Stimulated activated CD4-positive, alpha-beta T cell treated with anti-CD3 and anti-CD28 coated beads, Interleukin-1b, Interleukin-23, amount 100 ng/mL, for 1 hour (primary cell): ENCODE measurements at places on chromosomes 6 and 20.
A peak's percentile ranks its signal among the peaks of the same experiment; 100 is the strongest.

- DNase-seq: no peak
These were observed 18.2 kb downstream of the PPARD start for GRCh38 chr6:35360349-35361138.

DNA sequence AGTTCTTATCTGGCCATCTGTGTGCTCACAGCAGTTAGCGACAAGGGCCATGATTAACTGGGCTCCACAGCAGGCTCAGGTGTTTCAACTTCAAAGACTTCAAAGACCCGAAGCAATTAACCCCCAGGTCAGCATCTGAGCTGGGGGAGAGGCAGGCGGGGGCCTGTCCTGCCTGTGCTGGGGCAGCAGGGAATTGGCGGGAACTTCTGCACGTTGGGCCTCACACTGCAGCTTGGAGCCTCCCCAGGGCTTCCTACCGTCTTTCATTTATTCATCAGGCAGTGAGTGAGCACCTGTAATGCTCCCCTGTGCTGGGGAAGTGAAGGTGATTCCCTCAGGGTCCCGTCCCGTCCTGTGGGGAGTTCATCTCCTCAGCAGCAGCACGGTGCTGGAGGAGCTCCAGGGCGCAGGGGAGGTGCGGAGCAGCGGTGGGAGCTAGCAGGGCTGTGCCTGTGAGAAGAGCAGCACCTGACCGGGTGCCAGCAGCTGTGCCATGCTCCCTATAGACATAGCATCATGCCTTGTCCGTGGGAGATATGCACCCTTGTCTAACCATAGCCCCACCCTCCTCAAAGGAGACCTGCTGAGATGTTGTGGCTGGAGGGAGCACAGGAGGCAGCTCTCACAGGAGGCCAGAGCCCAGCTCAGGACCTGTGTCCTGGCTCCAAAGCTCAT is 51.8 kb upstream of the FRMD1 start:
- DNase-seq: no peak

GRCh38 chr20:4502756-4503155 is 219.0 kb upstream of the PRND start:
- no peak for DNase-seq

DNA sequence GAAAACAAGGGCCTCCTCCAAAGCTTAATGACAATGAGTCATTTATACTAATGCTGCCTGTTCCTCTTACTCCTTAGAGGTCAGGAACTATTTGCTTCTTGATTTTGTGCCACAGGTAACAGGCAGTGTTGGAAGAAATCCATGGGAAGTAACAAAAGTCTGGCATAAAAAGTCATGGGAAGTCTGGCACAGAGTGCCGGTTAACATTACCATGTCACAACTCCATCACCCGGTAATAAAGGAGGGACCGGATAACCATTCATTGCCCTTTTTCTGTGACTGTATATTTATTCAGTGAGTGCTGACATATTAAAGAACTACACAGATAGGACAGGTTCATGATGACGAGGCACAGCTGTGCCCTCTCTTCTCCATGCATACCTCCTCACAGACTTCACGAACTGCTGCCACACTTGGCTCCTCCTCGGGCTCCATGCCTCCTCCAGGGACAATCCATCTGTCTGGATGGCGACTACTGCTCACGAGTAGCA is 50.9 kb downstream of the NUDT3 start:
- no peak for DNase-seq

DNA sequence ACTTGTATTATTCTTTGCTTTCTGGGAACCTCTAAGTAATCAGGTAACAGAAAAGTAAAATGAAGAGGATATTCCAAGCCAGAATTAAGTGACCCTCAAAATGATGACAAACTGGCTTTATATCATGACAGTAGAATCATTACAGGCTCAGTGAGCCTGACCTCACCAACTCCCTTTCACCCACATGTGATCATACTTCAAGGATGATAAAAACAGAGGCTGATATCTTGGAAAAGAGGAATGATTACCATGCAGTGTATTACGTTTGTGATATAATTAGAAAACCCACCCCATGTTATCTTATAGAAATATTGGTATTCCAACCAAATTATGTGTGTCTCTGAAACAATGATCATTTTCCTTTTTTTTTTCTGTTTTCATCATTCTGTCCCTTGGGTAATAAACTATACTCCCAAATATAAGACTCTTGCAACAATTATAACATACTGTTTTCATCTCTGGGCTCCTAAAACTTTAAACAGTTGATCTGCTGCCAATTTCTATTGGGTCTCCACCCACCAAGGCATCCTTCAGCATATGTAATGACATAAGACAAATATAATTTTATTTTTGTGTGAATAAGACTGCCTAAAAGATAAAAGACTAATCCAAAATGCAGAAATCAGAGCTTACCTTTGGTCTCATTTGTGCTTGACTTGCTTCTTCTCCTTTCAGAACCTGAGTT is 115.7 kb downstream of the DST start:
- DNase-seq: no peak

DNA sequence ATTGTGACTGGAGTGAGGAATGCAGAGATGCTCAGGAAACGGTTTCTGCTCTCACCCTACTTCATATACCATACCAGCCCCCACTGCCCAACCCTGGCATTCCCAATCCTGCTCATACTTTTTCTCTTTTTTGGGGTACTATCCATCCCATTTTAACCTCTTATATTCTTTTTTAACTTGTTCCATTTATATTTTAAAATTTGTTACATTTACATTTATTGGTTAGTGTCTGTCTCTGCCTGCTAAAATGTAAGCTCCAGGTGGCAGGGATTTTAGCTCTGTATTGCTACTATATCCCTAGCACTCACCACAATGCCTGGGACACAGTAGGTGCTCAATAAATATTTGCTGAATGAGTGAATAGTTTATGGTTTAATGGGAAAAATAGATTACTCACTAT is 8.1 kb downstream of the FERMT1 start:
- DNase-seq: no peak

- no peak for DNase-seq
These were observed 1.1 kb upstream of the PRELID3B start for GRCh38 chr20:59043698-59044097.

GRCh38 chr6:138588805-138589434 is 89.6 kb upstream of the NHSL1 start:
- DNase-seq: peak; percentile 13

DNA sequence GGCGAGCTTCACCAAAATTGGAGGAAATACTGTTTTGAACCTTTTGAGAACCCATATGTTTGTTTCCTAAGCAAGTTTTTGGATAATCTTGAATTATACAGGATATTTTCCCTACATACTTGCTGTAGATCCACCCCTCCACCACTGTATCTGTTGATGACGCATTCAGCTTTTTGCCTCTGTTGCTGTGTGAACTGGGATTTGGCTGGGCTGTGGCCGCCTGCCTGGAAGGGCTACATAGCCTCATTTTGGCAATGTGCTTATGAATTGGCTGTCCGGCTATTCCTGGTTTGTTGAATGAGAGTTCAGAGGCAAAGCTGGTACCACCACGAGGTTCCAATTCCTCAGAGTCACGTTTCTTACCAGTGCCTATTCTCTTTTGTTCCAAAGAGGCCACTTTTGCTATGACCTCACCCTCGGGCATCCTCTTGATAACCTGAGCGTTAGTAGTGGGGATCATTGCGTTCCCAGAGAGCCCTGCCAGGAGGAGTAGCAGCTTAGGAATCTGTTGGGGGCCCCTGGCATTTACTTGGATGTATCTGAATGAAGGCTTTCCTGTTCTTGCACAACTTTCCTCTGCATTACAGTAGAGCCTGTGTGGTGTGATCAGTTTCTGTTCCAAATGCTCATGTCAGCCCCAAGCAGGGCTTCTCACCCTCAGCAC is 6.4 kb downstream of the FAM83D start:
- no peak for DNase-seq

GRCh38 chr6:125746019-125746414 is 3.4 kb upstream of the HEY2 start:
- DNase-seq: no peak

DNA sequence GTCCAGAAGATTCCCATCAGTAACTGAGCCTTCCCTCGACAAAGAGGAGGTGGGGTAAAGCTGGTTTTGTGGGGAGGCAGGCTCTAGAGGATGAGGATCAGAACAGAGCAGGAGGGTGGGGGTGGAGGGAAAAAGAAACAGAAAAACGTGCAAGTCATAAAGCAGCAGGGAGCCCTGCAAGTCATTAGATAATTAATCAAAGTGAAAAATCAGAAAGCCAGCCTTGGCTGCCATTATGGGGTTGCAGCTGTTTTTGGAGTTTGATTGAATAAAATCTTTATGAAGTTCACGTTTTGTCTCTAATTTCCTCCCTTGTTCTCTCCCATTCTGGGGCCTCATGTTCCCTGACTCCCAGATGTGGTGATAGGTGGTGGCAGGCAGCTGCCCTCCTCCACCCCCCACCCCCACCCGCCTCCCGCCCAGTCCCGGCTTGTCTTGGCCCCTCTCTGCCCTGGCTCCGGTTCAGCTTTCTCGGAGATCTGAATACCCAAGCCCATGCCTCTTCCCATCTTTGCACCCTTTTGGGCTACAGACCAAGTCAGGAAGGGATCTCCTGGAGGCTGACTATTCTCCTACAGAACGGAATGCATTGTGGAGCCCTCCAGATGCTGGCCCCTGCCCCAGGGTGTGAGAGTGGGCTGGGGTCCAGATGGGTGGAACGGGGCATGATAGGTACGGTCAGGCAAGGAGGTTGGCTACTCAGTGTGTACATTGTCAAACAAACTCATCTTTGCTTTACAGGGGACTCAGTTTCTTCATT is 141.8 kb downstream of the CDC5L start:
- DNase-seq: no peak

DNA sequence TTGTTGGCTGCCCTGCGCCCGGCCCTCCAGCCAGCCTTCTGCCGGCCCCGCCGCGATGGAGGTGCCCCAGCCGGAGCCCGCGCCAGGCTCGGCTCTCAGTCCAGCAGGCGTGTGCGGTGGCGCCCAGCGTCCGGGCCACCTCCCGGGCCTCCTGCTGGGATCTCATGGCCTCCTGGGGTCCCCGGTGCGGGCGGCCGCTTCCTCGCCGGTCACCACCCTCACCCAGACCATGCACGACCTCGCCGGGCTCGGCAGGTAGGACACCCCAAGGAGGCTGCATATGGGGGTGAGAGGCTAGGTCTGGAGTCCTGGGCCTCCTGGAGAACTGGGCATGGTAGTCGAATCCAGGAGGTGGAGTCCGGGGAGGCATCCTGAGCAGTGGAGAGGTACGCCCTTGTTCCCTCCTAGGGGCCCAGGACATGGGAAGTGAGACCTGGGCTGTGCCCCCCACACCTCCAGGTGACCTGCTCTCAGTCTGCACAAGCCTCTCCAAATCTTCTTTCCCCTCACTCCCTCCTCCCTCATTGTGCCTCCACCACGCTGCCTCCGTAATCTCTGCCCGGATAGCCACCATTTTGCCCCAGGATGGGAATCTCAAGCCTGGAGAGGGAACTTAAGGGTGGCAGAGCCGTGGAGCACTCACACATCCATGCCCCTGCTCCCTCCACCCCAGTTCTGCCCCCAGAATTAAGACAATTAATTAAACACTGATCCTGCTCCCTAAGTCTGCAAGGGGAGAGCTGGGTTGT is 541 bp downstream of the CDC25B start:
- no peak for DNase-seq
